Activated T-cell treated with anti-CD3 and anti-CD28 coated beads for 48 hours (primary cell): ENCODE measurements at places on chromosomes 2 and 18.

DNA sequence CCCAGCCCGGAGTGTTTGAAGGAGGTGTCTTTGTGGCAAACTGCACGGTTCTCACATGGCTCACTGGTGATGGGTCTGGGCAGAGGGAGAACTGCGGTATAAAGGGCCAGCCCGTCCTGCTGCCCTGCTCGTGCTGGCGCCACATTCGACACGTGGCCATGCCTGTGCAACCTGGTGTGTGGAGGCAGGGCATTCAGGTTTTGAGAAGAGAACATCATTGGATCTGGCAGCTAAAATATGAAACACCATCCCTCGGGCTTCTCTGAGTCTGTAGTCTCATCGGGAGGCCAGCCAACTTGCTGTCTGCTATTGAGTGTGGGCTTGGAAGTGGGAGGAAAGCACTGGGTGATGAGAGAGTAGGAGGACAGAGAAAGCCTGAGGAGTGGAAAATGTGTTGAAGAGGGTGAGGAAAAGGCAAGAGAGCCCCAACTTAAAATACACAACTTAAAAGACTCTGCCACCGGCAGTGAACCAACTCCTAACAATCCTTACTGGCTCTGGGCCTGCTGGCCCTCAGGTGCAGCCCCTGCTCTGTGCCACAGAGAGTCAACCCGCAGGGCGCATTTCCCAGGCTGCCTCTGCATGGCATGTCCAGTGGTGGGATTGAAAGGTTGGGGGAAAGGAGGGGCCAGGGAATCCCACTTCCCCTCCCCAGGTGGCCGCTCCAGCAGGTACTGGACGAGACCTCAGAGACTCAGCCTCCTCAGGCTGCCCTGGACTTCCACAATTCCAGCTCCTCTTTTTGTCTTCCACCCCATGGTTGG, 112.7 kb upstream of the DLX2 start:
- no peak for DNase-seq

DNA sequence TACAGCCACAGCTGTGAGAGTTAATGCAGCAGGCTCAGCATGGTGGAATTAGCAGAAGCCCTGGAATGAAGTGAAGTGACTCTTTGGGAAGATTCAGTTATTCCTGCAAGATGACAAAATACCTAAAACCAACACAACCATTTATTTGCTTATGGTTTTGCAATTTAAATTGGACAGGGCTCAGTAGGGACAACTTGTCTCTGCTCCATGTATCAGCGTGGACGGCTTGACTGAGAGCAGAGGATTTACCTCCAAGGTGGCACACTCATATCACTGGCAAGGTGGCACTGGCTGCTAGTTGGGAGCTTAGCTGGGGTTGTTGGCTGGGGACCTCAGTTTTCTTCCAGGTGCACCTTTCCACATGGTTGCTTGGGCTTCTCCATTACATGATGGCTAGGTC, 58.3 kb downstream of the LTBP1 start:
- no peak for DNase-seq

GRCh38 chr2:215899141-215900074, 113.9 kb downstream of the MREG start:
- DNase-seq = no peak

DNA sequence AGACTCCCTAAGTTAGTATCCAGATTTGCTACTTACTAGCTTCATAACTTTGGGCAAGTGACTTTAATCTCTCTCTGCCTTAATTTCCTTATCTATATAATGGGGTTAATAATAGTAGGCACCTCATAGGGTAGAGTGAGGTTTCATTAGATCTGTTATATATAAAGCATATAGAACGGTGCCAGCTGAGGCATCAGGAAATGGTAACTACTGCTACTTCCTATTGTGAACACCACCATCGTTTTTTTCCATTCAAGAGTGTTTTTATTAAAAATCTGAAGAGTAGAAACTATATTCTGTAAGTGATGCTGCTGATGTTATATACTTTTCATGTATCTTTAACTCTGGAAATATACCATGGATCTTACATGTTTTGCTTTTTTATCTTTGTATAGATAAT, 44.3 kb downstream of the MALT1 start:
- DNase-seq = no peak

DNA sequence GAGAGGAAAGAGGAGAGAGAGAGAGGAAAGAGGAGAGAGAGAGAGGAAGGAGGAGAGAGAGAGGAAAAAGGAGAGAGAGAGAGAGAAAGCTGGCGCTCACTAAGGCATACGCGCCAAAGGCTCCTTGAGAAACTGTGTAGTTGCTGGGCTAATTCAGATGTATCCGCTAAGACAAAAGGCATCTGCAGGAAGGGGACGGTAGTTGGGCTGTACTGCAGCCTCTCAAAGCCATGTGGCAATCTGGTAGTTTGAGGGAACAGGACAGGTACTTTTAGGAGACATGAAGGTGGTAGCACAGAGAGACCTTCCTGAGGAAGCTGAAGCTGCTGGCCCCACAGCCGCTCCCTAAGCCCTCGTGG, 31.6 kb downstream of the THNSL2 start:
- no peak for DNase-seq

DNA sequence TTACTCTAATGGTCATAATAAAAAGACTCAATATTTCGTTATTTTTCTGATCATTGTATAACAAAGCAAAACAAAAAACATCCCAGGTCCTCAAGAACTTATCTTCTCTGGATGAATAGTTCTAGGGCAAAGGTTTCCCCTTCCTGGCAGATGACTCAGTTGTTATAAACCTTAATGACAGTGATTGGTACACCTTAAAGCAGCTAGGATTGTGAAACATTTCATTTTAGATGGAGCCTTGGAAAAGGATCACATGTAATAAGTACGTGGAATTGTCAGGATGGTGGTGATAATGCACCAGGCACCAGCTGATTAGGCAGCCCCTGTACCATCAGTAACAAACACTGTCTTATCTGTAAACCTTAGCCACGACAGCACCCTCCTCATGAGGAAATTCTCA, 47.2 kb downstream of the MEP1B start:
- no peak for DNase-seq

- DNase-seq = no peak
Measured at GRCh38 chr18:468955-469790, 31.3 kb downstream of the COLEC12 start.

GRCh38 chr2:109440499-109441156, 173.1 kb downstream of the SEPTIN10 start:
- no peak for DNase-seq

- DNase-seq = no peak
Measured at GRCh38 chr2:42639340-42640077, 71.1 kb downstream of the MTA3 start.

GRCh38 chr2:150003544-150003943, 416.0 kb upstream of the MMADHC start:
- DNase-seq = no peak

- DNase-seq = no peak
Measured at GRCh38 chr18:78983512-78983911, 3.9 kb downstream of the SALL3 start.

DNA sequence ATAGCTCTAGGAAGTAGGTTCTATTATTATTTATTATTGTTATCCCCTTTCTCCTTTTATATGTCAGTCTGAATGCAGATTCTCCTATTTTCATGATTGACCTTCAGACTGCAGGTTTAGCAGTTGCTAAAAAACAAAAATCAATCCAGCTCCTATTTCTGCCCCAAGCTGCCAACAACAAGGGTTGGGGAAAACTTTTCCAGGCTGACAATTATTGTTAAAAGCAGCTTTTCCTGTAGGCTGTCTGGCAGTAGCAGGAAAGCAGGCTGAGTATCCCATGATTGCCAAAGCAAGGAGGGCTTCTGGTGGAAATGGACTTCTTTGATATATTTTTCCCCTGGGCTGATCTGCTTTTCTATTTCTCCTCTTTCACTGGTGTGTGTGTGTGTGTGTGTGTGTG, 78.0 kb upstream of the CTLA4 start:
- no peak for DNase-seq

DNA sequence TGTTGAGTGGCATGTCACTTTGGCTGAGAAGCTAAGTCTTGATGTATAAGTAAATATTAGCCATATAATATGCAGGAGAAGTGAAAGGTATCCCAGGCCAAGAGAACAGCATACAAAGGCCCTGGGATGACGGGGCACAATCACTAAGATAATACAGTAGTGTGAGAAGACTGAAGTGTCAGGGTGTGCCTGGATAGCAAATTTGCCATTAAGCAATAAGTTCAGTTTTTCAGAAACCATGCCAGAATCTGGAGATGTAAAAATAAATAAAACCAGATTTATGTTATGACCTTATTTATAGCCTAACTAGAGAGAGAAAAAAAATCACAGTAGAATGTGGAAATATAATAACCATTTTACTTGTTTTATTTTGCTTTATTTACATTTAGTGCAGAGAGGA, 1858.7 kb upstream of the CELF4 start:
- no peak for DNase-seq

DNA sequence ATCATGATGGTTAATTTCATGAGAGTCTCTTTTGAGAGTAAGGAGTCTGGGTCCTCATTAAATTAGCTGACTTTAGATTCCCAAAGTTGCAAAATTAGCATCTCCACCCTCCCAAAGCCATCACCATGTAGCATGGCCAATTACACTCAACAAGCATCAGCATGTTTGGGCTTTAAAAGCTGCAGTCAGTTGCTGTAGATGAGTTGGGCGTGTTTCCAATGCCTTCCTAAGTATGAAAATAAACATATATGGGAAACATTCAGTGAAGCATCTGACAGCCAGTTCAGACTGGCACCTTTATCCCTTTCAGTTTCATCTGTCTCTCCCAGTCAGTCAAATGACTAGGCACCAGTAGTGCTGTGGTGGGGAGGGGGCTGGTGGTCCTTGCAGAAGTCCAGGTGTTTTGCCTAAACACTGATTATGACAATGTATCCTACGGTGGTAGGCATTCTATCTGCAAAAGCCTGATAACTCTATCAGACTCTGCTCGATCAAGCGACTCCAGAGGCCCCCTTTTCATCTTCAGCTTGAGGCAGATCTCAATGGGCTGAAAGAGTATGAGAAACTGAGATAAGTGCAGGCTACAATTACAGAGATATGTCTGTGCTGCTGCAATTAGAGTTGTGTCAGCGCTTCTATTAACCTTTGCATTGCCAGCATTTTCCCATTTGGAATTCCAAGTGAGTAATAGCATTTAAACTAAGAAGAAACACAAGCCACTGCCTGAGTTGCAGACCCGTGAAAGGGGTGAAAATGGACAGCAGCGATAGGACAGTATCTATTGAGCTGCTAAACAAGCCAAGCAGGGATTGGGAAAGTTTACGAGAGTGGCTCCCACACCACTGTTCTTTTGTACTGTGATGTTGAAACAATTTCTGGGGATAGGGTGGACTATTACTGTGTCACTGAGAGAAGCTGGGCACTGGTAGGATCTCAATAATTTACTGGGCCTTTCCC, 67.3 kb upstream of the SPOPL start:
- DNase-seq = no peak
